ENCODE measurements at places on chromosomes 4 and X.
A peak's percentile ranks its signal among the peaks of the same experiment; 100 is the strongest.

- DNase-seq, result no peak
These were observed 394.5 kb downstream of the BCOR start for GRCh38 chrX:39703307-39703706.

DNA sequence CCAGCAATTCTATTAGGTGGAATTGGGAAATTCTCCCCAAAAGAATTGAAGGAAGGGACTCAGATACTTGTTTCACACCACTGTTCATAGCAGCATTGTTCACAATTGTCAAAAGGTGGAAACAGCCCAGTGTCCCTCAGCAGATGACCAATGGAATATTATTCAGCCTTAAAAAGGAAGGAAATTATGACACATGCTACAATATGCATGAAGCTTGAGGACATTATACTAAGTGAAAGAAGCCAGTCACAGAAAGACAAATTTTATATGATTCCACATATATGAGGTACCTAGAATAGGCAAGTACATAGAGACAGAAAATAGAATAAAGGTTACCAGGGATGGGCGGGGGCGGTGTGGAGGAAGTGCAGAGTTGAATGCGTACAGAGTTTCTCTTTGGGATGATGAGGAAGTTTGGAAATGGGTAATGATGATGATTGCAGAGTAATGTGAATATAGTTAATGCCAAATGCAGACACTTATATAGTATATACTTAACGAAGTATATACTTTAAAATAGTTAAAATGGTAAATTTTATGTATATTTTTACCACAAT lies 29.6 kb downstream of the DOCK11 start:
- DNase-seq, result no peak

GRCh38 chrX:45485719-45486118 lies 285.0 kb upstream of the DIPK2B start:
- DNase-seq, result no peak

DNA sequence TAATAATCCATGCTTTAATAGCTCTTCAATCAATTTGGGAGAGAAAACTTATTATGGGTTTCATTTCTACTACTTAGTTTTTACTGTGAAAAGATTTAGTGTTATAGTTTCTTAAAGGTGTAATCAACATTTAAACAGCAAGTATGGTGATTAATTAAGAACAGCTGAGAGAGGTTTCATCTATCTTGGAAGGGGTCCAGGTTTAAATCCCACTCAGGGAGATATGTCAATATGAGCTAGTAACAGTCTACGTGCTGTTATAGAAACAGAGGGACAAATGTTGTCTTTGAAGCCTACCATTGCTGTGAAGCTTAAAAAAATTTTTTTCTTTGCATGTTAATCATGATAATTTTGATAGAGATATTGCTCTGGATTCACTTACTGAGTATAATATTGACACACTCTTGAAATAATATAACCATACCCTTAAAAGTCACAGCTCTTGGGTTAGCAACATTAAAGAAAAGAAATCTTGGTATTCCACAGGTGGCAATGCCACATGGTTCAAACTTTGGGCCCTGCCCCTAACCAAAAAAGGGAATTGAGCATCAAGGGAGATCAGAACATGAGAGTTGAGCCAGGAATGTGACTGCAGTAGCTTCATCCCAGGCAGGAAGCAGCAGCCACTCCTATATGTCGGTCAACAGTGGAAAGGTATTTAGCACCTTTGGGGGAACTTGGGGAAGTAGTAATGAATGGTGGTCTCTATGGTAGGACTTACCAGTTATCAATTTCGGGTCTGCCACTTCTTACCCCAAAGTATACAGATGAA lies 107.8 kb downstream of the ANK2 start:
- no peak for DNase-seq

- no peak for DNase-seq
These were observed 25.4 kb upstream of the RASL11B start for GRCh38 chr4:52836678-52837077.

DNA sequence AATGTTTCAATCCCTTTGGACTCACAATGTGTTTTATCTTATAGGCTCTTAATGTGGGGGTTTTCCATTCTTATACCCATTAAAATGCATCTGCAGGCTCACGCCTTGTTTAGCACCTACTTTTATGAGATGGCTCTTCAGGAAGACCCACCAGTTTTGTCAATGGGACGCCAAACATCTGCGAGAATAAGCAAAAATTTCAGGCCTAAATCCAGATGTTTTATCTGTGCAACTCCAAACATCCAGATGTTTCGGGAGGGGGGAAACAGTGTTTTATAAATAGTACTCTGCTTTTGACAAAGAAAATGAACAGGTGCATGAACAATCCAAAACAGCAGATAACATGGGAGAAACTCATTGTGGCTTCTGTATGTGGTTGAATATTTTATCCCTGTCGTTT lies 342.8 kb downstream of the DHX15 start:
- no peak for DNase-seq

- DNase-seq, result no peak
These were observed 59.0 kb upstream of the ATP8A1 start for GRCh38 chr4:42715807-42716482.

GRCh38 chrX:46573331-46573891 lies at the start of gene CHST7:
CHST7 (plus strand) TSS chrX:46573765; CDS start chrX:46573932, 167 bp downstream.
- DNase-seq, result peak; percentile 37

- no peak for DNase-seq
These were observed 67.1 kb downstream of the TENM3 start for GRCh38 chr4:182310316-182310715.

GRCh38 chrX:46922611-46923010 lies 10.4 kb downstream of the JADE3 start:
- DNase-seq, result no peak

Measured in activated CD8-positive, alpha-beta memory T cell treated with anti-CD3 and anti-CD28 coated beads for 1 hour (primary cell).